Omental fat pad (tissue), 4 donors: ENCODE measurements at places on chromosomes 7 and 10.

GRCh38 chr10:115982076-115982475 lies 290.9 kb downstream of the GFRA1 start:
- no peak for DNase-seq

DNA sequence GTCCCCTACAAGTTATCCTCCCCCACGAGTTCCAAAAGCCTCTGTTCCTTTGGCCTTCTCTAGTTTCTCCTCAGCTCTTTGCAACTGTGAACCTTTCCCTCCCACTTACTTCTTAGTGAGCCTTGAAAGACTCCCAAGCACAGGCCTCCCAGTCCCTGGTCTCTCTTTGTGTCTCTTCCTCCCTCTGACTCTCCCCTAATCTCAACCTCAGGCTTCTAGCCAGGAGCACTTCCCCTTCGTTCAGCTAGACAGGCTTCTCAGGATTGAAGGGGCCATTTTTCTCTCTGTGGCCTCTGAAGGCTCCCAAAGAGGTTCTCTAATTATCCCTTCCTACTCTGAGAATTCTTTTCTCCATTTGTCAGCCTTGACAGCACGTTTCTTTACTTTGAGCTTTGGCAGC lies 50.2 kb upstream of the PHYHIPL start:
- no peak for DNase-seq

DNA sequence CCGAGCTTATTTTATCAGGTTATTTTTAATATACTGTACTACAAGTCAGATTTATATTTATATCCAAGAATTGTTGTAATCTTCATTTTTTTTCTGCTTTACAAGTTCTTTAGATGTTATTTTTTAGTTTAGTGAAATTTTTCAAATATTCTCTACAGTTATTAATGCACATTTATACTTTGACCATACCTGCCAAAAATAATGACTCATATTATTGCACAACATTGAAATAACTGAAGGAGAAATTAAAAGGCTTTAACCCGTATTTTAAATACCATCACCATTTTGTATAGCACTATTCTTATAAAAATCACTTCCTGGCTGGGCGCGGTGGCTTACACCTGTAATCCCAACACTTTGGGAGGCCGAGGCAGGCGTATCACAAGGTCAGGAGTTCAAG lies 278.5 kb downstream of the BICC1 start:
- no peak for DNase-seq

GRCh38 chr7:44393238-44394111 lies 68.1 kb upstream of the CAMK2B start:
- no peak for DNase-seq

- no peak for DNase-seq
Measured at GRCh38 chr7:99669782-99670181, 10.0 kb downstream of the CYP3A5 start.

GRCh38 chr10:126972635-126973414 lies 67.6 kb downstream of the DOCK1 start:
- no peak for DNase-seq

- DNase-seq: no peak
Measured at GRCh38 chr7:137820677-137821420, 25.9 kb downstream of the DGKI start.

GRCh38 chr10:70579234-70580002 lies 23.1 kb downstream of the PRF1 start:
- DNase-seq: no peak

DNA sequence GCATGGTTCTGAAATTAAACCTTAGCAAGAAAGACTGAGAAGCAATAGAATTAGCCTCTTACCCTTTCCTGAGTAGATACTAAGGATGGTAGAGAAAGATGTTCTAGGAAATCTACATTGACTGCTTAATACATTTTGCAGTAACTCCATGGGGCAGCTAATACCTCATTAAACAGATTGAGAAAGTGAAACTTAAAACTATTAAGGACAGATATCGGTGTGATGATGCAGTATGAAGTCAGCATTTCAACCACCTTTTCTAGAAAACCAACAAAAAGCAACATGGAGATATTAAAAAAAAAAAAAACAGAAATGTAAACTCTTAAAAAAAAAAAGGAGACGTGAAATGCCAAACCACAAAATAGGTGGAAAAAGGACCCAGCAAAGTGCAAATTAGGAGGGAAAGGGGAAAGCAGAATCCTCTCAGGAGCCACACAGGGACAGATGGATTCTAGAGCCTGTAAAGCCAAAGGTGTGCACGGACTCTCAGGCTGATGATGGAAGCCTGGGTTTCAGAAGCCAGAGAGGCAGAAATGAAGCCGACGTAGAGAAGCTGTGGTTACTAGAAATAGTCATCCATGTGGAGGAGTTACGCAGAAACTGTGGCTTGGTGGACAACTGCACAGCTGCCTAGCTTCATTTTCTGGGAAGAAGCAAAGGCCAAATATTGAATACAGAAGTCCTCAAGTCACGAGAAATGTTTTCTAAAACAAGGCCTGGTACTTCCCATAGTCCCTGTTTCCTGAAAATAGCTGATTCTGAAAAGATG lies 38.1 kb upstream of the GPR141 start:
- no peak for DNase-seq
